Stimulated activated CD8-positive, alpha-beta memory T cell treated with anti-CD3 and anti-CD28 coated beads, Interleukin-15, amount 100 ng/mL, for 24 hours (primary cell): ENCODE measurements at places on chromosomes 12 and 14.

GRCh38 chr12:1457901-1458300 lies 136.5 kb downstream of the FBXL14 start:
- no peak for DNase-seq

DNA sequence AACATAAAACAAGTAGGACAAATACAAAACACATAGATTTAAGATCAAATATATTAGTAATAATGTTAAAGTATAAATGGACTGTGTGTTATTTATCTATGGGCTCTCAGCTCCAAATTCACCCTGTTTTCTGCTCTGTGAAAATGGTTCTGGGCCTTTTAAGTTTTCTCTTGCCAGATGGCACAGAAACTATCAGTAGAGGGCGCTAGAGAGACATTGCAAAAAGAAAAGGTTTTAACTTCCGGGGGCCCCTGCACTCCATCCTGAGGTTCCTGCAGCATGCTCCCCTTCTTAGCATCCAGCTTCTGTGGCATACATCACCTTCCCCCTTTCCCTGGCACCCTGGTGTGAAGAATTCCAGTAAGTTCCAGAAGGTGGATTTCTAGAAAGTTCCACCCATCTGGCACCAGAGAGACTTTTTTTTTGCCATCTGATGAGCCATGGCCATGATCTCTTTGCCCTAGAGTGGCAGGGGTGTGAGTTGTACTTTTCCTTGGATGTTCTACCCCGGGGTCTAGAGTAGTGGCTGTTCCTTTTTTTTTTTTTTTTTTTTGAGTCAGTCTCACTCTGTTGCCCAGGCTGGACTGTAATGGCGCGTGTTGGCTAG lies 29.3 kb downstream of the ZCRB1 start:
- DNase-seq = no peak

GRCh38 chr12:24198070-24198469 lies 248.6 kb upstream of the SOX5 start:
- DNase-seq = no peak

- no peak for DNase-seq
Observed at GRCh38 chr12:24012528-24012927, 63.1 kb upstream of the SOX5 start.

DNA sequence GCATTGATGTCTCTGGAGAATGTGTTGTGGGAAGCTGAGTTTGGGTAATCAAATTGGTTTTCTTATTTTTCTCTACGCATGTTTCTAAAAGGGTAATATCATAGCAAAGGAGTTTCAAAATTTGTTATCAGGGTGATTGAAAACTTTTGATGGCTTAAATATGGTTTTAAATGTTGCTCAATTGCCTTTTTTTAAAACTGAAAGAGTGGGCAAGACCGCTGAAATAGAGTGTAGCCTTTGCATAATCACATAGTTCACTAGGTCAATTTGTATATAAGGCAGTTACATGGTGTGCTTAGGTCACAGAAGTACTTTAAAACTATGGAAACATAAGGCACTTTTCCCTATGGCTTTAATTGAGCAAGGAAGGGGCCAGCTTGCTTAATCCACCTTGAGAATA lies 167.4 kb downstream of the SNAPC1 start:
- no peak for DNase-seq

DNA sequence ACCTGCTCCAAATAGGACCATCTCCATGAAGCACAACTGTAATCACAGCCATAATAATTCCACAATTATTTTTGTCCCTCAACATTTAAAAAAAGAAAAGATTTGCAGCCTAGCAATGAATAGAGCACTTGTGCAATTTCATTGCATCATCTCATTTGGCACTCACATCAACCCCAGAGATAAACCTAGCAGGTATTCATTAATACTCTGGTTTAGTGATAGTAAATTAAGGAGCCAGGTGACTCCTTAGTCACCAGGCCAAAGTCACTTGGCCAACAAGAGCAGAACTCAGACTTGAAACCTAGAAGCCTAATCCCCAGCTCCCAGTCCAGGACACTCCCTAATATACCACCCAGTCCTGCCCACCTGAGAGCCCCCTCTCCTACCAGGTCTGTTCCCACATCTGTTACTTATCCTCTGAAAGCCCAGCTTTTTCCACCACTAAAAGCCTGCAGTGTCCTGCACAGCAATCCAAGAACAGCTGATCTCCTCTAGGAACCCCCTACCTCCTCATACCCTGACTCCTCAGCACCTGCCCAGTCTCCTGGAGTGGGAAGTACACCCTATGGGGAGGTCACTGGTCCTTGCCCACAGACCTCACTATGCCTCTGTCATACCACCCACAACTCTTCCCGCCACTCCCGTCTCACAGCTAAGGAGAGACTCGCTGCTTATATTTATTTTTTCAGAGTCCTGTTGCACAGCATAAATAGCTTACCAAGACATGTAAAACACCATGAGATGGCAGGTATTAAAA lies 22.1 kb downstream of the OR10P1 start:
- no peak for DNase-seq

DNA sequence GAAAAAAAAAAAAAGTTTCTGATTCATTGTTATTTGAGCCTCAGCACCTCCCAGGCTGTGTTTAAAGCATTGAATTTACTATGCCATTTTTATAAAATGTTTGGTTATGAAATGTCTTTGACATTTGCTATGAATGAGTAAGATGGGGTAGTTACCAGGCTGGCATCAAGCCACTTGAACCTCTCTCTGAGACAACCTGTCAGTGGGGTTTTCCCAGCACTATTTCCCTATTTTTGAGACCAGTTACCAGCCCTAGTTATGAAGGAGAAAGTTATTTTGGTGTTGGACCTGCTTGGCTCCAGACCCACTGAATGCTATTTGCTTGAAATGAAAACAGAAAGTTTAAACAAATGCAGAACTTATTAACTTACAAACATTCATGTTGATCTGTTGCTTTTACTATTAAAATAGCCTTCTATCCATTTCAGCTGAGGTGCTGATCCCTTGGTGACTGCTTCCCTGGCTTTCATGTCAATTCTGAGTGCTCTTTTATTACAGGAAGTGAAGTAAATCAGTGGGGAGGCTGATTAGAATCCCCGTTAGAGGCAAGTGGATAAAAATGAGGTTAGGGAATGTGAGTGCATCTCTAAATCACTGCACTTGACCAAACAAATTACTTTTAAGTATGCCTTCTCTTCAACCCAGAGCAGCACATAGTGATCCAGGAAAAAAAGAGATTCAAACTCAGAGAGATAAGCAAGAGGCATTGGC lies 37.8 kb downstream of the LLPH start:
- DNase-seq = no peak

DNA sequence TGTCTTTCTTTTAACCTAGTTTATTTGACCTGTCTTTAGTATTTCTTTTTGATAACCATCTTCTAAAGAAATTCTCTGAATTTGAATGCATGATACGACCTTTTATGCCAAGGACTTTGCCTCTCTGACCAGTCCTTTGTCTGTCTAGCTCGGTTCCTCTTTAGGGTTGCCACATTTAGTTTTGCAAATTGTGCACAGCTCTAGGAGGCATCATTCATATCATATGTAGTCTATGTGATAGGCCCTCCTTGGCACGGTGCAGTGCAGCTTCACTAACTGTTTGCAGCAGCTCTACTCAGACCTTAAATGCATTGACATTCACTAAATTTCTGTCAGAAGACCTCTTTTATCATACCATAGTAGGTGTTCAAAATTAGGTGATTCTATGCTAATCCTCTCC lies 75.6 kb downstream of the USP15 start:
- DNase-seq = no peak

GRCh38 chr12:52795694-52796428 lies at the start of gene KRT3:
KRT3 (minus strand) TSS chr12:52796117; CDS start chr12:52796042, 75 bp downstream.
- no peak for DNase-seq

GRCh38 chr14:64767215-64767964 lies 63.2 kb downstream of the PLEKHG3 start:
- DNase-seq = no peak

GRCh38 chr12:127119600-127120140 lies 1147.3 kb upstream of the TMEM132C start:
- DNase-seq = no peak

GRCh38 chr12:49422114-49422513 lies 54.9 kb downstream of the SPATS2 start:
- DNase-seq = no peak

DNA sequence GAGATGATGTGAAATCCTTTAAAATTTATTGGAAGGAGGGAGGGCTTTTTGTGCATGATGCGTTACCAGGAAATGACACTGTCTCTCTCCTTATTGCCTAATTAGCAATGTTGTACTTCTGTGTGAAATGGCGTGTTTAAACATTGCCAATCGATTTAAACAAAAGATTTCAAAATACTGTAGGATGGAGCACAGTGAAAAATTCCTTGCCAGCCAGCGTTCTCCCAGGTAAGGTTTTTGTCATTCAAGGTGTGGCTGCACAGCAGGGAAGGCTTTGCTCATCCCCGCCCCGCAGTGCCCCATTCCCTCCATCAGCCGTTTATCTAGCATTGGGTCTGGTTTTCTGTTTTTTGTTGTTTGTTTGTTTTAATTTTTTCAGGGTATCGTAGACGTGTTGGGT lies 137.3 kb downstream of the CACNA1C start:
- DNase-seq = no peak

- DNase-seq = no peak
Observed at GRCh38 chr14:88563845-88564244, 1.0 kb downstream of the ZC3H14 start.

- no peak for DNase-seq
Observed at GRCh38 chr14:105108516-105108864, 43.3 kb upstream of the GPR132 start.

DNA sequence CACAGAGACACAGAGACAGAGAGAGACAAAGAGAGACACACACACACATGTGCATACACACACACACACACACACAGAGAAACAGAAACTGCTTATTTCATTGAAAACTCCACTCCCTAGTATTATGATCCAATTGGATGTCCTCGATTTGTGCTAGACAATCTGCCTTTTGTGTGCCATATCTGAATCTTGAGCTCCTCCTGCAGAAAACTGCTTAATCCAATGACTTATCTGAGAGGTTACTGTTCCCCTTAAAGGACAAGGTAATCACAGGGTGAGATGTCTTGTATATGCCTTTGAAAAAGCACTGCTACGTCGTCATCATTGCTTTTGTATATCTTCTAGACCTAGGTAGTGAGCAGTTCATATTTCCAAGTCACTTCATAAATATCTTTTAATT lies 371.5 kb downstream of the LRIG3 start:
- DNase-seq = no peak

DNA sequence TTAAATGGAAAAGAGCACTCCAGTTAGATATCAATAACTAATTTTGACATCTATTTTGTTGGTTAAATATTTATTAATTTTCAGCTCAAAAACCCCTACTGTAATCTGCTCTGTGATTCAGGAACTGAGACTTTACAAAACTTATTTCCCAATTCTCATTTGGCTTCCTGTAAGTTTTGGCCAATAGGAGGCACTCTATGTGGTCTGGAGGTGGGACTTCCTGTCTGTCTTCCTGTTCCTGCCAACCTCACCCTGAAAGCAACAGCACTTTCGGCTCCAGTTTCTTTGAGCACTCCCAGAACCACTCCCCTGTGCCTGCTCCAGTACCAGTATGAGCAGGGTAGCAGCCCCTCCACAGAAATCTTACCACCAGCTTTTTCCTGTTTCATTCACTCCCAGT lies 1027.0 kb downstream of the VRK1 start:
- no peak for DNase-seq

GRCh38 chr12:94560431-94561221 lies 89.7 kb downstream of the TMCC3 start:
- no peak for DNase-seq

- DNase-seq = no peak
Observed at GRCh38 chr14:21913759-21914158, 240.1 kb upstream of the OR4E1 start.
